ENCODE measurements at places on chromosomes 2 and 18.

DNA sequence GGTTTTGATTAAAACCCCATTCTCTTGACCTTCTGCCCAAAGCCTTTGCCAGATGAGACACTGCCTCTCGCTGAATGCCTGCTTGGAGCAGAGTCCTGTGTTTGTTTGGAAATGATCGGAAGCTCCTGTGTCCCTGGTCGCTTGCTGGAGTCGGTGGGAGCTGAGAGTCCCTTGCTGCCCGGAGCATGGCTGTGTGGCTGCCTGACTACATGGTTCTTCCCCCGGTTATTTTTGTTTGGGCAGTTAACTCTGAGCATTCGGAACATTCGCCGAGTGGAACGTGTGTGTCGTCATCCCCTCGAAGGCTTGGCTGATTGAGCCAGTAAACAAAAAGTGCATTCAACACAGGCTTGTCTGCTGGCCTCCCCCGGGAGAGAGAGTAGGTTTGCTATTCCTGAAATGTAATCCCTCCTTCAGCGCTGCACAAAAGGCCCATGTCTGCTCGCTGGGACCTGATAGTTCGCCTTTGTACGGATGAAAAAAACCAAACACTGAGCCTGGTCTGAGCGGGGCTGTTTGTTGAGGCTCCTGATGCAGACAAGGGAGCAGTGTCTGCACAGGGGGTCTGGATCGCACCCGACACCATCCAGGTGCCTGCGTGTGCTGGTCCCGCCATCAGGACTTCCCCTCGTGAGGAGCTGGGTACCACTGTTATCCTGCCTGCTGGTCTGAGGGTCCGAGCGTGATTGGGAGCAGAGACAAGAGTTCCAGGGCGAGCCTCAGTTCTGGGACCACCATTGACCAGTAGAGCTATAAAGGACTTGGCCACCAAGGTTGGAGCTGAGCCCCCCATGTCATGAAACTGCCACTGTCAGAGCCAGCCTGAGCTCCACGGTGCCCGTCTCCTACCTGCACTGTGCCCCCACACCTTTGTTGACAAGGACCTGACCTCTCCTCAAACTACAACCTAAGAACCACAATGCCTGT is 83.8 kb downstream of the AGAP1 start:
- no peak for DNase-seq

- DNase-seq: no peak
Observed at GRCh38 chr2:63053081-63053888, 2.7 kb downstream of the OTX1 start.

DNA sequence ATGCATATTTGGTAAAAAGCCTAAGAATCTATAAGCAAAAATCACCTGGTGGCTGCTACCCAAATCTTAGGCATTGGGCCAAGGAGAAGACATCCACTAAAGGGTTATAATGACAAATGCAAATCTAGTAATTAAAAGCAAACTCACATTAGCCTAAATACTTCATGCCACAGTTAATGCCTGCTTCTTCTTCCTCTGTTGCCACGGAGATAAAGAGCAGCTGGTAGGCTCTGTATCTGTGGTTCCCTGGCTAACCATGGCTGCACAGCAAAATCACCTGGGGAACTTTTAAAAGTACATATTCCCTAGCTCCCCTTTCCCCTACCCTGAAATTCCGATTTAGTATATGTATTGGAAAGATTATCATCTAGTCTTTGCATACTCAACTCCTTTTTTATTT is 114.3 kb downstream of the LNPK start:
- no peak for DNase-seq

DNA sequence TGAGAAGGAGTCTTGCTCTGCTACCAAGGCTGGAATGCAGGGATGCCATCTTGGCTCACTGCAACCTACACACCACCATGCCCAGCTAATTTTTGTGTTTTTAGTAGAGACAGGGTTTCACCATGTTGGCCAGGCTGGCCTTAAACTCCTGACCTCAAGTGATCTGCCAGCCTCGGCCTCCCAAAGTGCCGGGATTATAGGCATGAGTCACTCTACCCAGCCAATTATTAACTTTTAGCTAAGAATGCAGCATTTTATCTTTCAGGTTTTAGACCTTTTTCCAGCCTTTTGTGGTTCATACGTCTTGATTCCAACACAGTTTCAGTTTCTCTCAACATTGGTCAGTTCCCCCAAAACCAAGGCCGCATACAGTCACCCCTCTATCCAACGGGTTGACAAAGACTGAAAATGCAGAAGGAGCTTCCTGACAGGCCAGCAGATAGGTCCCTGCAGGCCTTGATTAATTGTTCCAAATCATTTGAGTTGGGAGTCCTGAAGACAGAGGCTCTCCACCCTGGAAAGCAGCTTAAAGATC is 262.2 kb upstream of the KLHL29 start:
- no peak for DNase-seq

GRCh38 chr2:136402281-136402680 is 284.3 kb upstream of the CXCR4 start:
- no peak for DNase-seq

- DNase-seq: no peak
Observed at GRCh38 chr2:218631837-218632236, 24.1 kb downstream of the PLCD4 start.

DNA sequence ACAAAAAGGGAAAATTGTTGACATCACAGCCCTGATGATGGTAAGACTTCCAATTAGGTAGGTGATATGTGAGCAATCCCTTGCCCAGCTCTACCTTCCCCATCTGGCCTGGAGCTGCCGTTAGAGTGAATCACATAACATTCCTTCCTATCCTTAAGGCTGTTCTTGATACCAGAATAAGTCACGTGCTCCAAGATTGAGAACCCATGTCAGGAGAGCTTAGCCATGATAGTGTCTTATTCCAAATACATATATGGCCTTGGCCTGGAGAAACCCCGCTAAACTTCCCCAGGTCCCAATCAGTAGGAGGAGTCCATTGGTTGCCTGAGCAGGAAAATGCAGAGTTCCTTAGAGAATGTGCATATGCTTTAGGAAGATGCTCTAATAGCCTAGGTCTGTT is 70.0 kb upstream of the ACVR2A start:
- no peak for DNase-seq

DNA sequence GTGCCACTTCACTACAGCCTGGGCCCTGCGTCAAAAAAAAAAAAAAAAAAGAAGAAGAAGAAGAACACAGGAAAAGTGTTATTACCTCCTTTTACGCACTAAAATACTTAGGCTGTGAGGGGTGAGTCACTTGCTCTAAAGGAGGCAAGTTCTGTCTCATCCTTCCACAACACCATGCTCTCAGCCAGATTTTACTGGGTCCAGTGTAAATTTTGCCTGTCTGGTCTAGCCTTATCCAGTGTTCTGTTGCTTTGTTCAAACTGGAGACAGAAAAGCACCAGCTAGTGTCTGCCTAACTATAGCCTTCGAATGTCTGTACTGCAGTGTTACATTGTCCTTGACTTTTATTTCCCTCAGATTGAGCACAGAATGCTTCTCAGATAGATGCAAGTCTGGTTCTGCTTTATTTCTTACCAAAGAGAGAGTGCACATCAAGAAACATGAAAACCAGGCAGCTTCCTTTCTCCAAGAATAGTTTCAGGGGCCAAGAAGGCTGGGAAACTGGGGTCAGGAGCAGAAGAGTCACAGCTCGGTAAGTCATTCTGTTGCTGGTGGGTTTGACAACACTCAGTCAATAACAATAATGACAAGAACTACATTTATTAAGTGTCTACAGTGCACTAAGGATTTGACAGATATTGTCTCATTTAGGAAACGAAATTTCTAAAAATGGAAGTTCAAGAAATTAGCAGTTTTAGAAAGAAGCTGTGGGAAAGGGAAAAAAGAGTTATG is 3.1 kb upstream of the MSGN1 start:
- DNase-seq: no peak

GRCh38 chr2:202818321-202818720 is 53.2 kb downstream of the ICA1L start:
- DNase-seq: no peak

- no peak for DNase-seq
Observed at GRCh38 chr2:143732076-143732475, 602.9 kb downstream of the ARHGAP15 start.

GRCh38 chr2:66573416-66573815 is 138.5 kb downstream of the MEIS1 start:
- DNase-seq: no peak

- no peak for DNase-seq
Observed at GRCh38 chr18:60020107-60020925, 120.5 kb downstream of the PMAIP1 start.

DNA sequence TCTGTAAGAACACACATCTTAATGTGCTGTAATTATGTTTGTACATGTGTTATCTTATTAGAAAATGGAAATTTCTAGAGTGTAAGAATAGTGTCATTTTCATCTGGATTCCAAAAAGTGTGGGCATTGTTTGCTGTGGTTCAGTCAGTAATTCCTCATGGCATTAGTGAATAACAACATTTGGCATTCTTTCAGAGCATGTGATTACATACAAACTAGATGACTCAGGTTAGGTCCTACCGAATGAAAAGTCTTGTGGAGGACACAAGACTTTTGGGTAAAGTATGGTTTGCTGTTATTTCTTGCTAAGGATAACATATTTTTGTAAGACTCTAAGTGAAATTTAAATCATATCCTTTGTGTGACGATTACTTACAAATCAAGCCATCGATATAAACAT is 593.1 kb upstream of the NRXN1 start:
- no peak for DNase-seq

GRCh38 chr2:18545384-18545783 is 15.1 kb downstream of the RDH14 start:
- DNase-seq: no peak

- no peak for DNase-seq
Observed at GRCh38 chr2:173008786-173009185, 66.9 kb upstream of the MAP3K20 start.

DNA sequence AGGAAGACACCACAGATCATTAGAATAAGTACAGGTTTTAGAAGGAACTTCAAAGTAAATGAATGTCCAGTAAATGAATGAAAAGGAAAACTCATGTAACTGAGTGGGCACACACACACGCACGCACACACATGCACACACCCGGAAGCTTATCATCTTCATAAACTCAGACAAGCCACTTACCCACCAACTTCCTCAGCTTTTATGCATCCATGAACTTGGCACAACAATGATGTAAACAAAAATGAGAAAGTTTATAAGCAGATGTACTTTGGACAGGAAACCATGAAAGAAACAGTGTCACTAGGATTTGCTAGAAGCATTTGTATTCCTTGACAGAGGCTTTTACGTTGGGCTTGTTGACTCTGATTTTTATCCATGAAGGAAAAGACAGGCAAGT is 23.2 kb downstream of the RNF152 start:
- DNase-seq: no peak

- no peak for DNase-seq
Observed at GRCh38 chr2:10914272-10914693, 2.5 kb downstream of the KCNF1 start.

- no peak for DNase-seq
Observed at GRCh38 chr2:209208211-209208610, 215.6 kb upstream of the MAP2 start.

GRCh38 chr2:35184471-35184870 is 1171.1 kb upstream of the CRIM1 start:
- no peak for DNase-seq

- DNase-seq: no peak
Observed at GRCh38 chr2:126900646-126901319, 2.1 kb downstream of the TEX51 start.

- DNase-seq: no peak
Observed at GRCh38 chr2:200089040-200089755, 133.8 kb downstream of the MAIP1 start.

DNA sequence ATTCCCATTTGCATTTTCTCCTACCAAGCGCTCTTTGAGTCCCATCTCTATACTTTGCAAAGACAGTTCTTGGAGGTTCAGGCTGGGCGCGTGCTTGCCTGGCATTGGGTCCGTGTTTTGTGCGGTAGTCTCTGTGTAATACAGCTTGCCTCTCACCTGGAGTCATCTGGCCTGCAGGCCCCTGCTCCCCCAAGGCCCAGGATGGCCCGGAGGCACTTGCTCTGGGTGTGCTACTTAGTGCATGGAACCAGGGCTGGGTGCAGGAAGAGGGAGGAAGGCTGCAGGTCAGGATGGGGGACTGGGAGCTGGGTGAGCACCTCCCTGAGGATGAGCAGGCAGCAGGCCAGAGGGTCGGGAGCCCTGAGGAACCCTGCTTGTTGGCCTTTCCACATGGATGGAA is 220.9 kb downstream of the LDLRAD4 start:
- no peak for DNase-seq

DNA sequence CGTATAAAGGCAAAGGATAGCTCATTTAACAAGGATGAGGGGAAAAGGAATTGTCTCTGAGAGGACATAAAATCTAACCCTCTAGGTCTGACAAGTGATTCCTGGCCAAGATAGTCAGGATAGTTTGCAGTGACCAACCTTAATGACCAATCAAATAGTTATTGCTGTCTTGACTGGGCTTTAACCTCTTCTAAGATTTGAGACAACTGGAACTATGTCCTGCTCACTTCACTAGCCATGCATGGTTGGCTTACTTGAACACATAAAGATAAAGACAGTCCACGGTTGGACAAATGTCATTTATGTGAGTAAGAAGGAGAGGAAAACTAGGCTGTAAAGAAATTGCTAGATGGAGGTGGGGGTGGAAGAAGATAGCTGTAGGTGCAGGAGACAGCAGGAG is 53.8 kb downstream of the SCN1A start:
- no peak for DNase-seq

All from AML-193 (cell line).